ENCODE measurements at places on chromosomes 3 and 15.

GRCh38 chr15:76217029-76217881 lies 94.0 kb downstream of the ETFA start:
- no peak for DNase-seq

DNA sequence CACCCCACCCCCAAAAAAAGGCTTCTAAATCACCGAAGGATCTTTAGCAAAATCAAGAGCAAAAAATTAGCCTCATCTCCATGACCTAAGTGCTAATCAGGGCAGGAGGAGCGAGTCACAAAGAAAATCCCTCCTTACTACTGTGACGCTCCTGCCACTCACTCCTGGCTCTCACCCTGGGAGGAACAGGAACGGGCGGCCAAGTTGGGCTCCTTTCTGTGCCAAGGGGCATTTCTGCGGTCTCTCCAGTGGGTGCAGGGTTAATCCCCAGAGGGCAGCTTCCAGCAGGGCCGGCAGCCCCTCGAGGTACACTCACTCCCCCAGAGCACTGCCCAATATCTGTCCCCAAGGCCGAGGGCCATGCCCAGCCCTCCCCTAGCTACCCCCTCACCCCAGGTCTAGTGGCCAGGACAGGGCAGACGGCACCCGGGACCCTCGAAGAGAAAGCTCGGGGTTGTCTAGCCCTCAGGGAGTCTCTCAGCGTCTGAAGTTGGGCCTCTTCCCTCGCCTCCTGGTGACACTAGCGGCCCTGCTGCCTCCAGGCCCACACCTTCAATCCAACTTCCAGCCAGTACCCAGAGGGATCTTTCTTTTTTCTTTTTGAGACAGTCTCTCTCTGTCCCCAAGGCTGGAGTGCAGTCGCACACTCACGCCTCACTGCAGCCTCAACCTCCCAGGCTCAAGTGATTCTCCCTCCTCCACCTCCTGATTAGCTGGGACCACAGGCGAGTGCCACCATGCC lies 706 bp downstream of the CAV3 start:
- no peak for DNase-seq

DNA sequence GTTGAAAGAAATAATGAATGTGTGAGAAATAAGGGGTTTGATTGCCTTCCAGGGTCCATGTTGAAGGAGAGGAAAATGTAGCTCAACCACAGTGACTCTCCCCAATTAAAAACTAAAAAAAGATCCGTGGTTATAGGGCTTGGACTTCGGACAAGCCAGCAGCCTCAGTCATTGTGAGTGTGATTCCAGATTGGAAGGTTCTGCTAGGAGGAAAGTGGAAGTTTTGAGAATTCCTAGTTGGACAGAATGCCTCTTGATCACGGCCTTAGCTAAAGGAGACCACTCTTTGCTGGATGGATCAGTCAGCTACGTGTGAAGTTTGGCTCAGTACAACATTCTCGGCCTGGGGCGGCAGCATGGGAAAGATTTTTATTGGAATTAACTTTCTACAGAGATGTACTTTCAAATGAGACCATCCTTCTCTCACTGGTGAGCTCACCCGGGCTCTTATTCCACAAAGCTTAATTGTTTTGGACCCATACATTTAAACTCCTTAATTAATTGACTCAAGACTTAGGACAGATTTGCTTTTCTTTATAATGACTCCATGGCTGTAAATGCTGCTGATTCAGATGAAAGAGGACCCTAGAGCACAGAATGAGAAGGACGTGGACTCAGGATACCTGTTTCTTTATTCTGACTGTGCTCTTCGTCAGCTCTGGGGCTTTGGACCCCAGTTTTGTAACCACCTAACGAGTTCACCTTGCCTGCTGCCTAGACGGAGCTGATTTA lies 27.5 kb downstream of the FLNB start:
- DNase-seq: no peak

DNA sequence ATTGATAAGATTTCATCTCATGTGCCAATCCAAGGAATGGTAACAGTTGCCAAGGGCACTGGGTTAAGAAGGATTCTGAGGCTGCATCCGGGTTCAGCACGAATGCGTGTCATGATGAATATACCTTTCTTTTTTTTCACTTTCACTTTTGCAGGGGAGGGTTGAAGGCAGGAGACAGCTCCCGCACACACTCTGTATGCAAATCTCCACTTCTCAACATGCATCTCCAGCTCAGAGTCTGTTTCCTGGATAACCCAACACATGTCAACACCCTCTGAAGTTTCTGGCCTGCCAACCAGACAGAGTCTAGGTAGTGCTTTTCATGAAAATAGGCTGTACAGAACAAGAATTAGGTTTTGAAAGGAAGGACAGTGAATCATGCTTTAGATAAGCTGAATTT lies 21.6 kb downstream of the B4GALT4 start:
- DNase-seq: no peak

DNA sequence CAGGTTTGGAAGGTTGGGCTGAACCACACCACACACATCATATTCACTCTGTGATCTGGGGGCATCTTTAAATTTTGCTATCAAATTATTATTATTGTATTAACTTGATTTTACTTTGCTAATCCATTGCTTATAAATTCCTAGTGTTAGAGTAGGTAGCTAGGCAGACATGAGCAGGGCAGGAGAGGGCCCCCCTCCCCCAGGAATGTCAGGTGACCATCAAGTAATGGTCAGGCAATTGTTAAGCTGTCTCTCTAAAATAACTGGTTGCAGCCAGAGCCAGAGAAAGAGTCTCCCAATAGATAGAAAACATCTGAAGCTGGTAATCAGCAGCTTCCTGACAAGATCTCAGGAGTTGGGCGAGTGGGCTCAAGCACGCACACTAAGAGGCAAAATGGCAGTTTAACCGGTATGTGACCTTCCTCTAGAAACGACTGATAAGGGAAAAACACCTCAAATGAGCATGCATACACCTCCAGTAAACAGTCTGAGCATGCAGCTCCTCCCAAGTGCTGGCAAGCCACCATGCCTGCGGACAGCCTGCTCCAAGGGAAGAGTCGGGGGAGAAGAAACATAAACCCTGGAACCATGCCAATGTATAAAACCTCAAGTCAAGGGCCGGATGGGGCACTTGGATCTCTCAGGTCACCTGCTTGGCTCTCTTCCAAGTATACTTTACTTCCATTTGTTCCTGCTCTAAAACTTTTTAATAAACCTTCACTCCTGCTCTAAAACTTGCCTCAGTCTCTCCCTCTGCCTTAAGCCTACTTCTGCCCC lies 3.1 kb upstream of the CXCR6 start:
- DNase-seq: no peak

DNA sequence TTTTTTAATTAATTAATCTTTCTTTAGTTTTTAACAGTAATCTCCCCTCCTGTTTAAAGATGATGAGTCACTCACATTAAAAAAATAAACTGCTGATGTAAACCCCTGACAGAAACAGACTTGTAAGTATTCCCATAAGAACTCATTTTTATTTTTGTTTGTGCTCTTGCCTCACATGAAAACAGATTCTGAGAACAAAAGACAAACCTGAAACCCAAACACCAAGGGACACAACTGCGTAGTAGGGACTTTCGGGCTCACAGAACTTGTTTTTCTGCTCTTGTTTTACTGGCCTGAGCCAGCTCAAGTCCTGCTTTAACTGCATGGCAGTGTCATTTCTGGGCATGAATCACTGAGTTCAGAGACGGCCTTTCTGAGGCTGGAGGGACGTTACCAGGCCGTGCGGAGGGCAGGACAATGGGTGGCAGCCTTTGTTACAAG lies 600.8 kb downstream of the FOXP1 start:
- no peak for DNase-seq

GRCh38 chr3:191262650-191263049 lies 63.6 kb downstream of the OSTN start:
- no peak for DNase-seq

Measured in NCI-H1092 (cell line).